GM12878 (cell line): ENCODE measurements at places on chromosomes 5 and 9.

- DNase-seq, result no peak
Measured at GRCh38 chr5:137923856-137924255, 34.6 kb downstream of the PKD2L2 start.

DNA sequence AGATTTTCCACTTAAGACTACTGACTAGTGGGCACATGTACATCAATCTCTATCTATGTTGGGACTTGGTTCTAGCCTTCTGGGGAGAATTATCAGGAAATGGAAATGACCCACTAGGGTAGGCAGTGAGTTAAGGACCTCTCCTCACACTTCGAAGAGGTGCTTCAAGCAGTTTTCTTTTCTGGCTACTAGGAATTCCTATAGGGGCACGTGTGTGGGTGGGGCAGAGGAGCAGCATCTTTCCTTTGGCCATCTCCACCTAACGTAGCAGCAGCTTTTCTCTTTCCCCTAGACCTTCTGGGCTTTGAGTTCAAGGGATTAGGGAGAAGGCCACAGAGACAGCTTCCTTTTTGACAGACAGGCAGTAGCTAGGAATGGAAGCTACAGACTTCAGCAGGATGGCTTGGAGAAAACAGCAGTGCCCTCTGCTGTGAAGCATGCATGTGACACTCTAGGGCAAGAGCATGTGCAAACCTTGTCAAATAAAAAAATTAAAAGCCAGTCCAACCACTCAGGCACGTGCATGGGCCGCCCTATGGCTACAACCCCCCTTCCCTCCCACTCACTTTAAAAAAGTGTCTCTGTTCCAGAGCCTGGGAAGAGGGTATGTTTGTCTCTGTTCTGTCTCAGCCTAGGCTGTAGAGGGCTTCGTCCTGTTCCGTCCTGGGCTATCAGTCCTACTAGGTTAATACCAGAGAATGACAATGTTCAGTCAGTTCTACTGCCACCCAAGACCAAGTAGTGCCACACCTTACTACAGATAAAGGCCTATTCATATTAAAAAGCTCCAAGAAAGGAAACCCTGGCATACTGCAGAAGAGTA, 8.7 kb upstream of the GFRA3 start:
- no peak for DNase-seq

GRCh38 chr5:174272671-174273070, 227.2 kb downstream of the NSG2 start:
- no peak for DNase-seq

DNA sequence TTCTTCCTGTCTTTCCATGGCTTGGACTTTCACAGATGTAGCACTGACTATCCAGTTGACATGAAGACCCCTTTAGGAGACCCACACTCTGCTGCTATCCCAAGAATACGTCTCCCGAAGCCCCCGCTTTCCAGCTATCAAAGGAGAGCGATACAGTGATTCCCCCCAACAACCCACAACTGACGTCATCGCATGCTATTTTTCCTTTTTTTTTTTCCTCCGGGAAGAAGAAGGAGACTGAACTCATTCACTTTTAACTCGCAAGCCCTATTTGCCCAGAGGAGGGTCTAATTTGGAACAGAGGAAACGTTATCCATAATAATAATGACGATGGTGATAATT, 2.1 kb downstream of the PAPPA start:
- DNase-seq, result no peak

DNA sequence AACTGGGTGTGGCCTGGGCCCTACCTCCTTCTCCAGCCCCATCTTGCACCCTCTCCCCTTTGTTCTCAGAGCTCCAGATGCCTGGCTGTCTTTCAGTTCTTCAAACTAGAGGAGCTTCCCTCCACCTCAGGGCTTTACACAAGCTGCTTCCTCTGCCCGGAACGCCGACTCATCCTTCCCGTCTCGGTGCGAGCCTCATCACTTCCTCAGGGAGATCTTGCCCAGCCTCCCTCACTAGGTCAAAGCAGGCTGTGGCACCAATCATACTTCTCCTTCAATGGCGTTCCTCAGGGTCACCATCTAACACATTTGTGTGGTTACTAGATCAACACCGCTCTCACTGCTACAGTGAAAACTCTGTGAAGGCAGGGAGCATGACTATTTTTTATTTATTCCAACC, 56.2 kb upstream of the ZSWIM6 start:
- DNase-seq, result no peak

- DNase-seq, result no peak
Measured at GRCh38 chr9:121725008-121725775, 73.8 kb downstream of the DAB2IP start.

GRCh38 chr9:91206806-91207205, 154.9 kb downstream of the AUH start:
- DNase-seq, result no peak

DNA sequence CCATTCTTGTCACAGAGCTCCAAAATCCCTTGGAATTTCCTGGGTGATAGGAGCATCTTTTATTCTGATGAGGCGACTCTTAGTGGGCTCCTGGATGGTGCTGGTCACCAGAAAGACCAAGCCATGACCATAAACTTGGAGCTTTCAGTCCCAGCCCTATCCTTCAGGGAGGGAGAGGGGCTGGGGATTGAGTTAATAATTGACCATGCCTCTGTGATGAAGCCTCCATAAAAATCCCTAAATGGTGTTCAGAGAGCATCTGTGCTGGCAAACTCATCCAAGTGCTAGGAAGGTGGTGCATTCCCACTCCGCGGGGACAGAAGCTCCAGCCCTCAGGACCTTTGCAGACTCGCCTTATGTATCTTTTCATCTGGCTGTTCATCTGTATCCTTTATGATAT, 28.7 kb downstream of the MCCC2 start:
- no peak for DNase-seq

- DNase-seq, result peak; percentile 34
Measured at GRCh38 chr5:114407783-114408182, 45.9 kb downstream of the KCNN2 start.

GRCh38 chr5:76715736-76716455, at the start of gene F2R:
F2R (plus strand) TSS chr5:76716126; CDS start chr5:76716308, 182 bp downstream.
- no peak for DNase-seq

GRCh38 chr9:36560771-36561170, 11.9 kb upstream of the MELK start:
- no peak for DNase-seq

DNA sequence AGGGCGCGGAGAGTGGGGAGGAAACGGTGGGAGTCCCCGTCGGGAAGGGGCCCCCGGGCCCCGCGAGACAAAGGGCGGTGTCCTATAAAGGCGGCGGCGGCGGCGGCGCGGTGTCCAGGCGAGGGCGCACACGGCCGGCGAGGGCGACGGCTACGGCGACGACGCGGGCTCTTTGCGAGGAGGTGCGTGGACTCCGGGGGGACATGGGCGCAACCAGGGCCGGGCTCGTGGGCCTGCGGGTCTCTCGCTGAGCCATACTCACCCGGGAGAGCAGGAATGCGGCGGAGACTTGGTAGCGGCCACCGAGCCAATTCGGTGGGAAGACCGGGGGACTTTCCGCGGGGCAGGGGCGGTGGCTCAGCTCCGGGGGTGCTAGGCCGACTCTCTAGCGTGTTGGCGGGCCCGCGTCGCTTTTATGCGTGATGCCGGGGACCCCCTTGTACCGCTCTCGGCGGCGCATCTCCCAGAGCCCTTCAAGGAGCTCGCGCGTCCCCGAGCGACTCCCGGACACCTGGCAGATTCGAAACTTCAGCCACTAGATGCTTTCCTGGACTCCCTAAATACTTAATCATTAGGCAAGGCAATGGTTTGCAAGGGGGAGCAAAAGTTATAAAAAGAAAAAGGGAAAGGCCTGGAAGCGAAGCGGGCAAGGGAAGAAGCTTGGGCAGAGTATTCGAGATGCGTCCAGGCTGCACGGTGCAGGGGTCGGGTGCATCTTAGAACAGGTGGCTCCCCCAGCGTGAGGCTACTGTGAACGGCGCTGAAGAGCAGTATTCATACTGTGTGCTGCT, 5.9 kb upstream of the TAL2 start:
- no peak for DNase-seq

GRCh38 chr5:112467485-112467884, 48.4 kb upstream of the EPB41L4A start:
- DNase-seq, result no peak

DNA sequence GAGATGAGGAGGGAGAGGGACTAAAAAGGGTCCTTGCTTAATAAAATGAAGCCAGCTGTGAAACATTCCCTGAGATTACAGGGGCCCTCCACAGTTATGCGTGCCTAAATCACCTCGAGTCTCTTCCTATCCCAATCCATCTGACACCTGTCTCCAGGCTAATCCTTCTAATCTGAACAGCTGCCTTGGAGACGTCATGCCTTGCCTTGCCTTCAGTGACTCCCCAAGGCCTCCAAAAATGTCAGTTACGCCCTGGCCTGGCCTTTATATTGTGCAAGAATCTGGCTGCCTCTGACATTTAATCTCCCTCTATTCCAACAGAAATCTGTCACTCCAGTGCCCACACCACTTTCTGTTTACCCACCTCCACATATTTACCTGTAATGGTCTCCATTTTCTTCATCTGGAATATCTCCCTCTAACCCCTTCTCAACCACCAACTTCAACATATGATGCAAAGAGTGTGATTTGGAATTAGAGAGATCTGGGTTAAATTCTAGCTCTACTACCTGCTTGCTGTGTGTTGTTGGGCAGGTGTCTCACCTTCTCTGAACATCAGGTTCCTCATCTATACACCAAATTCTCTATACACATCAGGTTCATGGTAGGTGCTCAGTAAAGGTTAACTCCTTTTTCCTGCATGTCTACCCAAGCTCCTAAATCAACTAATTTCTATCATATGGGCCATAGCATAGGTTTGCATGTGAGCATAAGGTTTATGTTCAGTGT, 57.9 kb downstream of the PTCD2 start:
- no peak for DNase-seq

GRCh38 chr5:167573370-167574127, 717.9 kb upstream of the WWC1 start:
- DNase-seq, result no peak

GRCh38 chr5:139426203-139426885, 13.0 kb downstream of the DNAJC18 start:
- DNase-seq, result no peak

DNA sequence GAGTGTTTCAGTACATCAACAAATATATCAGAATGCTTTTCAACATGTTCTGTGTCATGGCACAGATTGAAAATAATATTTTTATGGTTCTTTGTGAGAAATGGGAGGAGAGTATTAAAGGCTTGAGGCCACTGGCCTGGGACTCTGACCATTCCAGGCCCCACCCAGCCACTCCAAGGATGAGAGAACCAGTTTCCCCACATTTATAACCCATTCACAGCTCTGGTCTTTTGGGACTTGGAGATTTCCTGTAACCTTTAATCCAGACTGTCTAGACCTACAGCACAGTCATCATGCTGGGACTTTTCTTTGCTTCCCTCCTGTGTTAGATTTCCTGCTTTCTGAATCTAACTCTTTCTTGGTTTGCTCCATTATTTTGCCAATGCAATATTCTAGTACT, 389.6 kb downstream of the KIAA0825 start:
- no peak for DNase-seq

DNA sequence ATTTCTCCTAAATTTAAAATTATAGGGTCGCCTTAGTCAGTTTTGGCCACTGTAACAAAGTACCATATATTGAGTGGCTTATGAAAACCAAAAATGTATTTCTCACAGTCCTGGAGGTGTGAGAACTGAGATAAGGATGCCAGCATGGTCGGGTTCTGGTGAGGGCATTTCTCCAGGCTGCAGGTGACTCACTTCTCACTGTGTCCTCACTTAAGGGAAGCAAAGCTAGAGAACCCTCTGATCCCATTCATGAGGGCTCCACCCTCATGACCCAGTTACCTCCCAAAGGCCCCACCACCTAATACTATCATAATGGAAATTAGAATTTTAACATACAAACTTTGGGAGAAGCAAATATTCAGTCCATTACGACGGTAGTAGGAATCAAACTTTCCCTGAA, 75.1 kb upstream of the FBN2 start:
- DNase-seq, result no peak

- DNase-seq, result no peak
Measured at GRCh38 chr9:117549444-117549843, 134.6 kb upstream of the ASTN2 start.

DNA sequence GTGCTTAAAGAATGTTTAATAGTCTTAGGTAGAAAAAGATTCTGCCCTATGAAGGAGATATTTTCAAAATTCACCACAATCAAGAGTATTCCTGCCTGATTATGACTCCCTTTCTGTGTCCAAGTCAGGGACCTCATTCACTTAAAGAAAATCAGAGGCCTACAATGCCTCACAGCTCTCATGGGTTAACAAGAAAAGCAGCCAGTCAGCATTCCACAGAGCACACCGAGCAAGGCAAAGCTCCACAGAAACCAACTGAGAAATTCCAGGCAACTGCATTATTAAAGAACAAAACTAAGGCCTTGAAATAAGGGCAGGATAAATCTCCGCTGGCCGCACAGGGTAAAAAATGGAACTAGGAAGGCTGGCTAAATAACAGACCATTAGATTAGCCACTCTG, 161.1 kb downstream of the TARS1 start:
- DNase-seq, result no peak

- DNase-seq, result no peak
Measured at GRCh38 chr5:74187757-74188156, 452.8 kb downstream of the ENC1 start.

DNA sequence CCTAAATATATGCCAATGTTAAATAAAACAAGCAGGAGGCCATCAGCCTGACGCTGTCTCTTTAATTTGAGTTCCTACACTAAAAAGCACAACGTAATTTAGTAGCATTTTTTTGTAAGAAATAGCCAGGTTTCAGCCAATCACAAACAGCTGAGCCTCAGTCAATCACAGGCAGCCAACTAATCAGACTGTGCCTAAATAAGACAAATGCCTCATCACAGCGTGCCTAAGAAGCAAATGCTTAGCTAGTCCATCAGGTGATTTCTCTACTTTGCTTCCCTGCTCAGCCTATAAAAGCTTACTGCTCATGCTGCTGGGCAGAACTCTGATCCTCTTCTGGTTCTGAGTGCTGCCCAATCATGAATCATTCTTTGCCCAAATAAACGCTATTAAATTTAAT, 38.3 kb upstream of the RORB start:
- DNase-seq, result no peak

- no peak for DNase-seq
Measured at GRCh38 chr5:78920604-78921003, 64.5 kb downstream of the ARSB start.

DNA sequence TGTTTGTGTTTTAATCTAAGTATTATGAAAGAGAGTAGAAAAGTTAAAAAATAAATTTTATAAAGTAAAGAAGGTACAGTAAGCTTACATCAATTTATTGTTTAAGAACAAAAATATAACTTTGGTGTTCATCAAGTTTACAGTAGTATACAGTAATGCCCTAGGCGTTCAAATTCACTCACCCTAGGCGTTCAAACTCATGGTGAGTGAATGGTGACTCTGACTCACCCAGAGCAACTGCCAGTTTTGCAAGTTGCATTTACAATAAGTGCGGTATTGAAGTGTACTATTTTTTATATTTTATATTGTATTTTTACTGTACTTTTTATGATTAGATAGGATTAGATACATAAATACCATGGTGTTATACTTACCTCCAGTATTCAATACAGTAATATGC, 421.3 kb downstream of the CDH12 start:
- no peak for DNase-seq

DNA sequence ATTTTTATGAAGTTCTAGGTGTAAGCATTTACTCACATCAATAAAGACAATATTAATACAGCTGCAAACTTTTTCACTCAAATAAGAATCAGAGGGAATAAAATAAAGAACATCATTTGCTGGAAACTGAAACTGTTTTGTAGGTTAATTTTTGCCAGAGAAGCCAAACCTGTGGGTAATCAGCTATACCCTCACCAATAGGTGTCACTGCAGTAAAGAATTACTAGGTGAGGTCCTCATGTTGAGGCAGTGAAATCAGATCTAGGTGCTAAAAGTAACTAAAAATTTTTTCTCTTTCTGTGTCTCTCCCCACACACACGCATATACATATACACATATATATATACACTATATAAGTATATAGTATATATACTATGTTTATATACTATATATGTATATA, 1016.3 kb upstream of the SEMA6A start:
- DNase-seq, result no peak
